NCI-H774 (cell line): ENCODE measurements at places on chromosomes 16 and 17.

- no peak for DNase-seq
These were observed 1.9 kb upstream of the SNAI3 start for GRCh38 chr16:88688013-88688778.

DNA sequence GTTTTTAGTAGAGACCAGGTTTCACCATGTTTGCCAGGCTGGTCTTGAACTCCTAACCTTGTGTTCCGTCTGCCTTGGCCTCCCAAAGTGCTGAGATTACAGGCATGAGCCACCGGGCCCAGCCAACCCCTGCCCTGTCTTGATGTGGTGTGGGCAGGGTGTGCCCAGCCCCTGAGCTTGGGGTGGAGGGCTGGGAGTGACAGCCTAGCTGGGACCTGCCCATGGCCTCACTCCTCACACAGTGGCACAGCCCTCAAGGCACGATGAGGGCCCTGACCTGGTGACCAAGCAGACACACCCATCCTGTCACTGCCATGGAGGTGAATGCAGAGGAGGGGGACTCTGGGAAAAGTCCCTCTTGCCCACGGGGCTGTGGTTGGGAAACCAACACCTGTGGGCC, 3.0 kb downstream of the IL32 start:
- DNase-seq = no peak

GRCh38 chr16:84689111-84689510, 10.7 kb upstream of the USP10 start:
- DNase-seq = no peak

GRCh38 chr16:48102083-48103008, 53.4 kb downstream of the ABCC12 start:
- DNase-seq = peak; percentile 75

GRCh38 chr17:75922963-75923874, 17.6 kb downstream of the FBF1 start:
- DNase-seq = no peak

- no peak for DNase-seq
These were observed 38.4 kb upstream of the CBFA2T3 start for GRCh38 chr16:89015271-89015859.

DNA sequence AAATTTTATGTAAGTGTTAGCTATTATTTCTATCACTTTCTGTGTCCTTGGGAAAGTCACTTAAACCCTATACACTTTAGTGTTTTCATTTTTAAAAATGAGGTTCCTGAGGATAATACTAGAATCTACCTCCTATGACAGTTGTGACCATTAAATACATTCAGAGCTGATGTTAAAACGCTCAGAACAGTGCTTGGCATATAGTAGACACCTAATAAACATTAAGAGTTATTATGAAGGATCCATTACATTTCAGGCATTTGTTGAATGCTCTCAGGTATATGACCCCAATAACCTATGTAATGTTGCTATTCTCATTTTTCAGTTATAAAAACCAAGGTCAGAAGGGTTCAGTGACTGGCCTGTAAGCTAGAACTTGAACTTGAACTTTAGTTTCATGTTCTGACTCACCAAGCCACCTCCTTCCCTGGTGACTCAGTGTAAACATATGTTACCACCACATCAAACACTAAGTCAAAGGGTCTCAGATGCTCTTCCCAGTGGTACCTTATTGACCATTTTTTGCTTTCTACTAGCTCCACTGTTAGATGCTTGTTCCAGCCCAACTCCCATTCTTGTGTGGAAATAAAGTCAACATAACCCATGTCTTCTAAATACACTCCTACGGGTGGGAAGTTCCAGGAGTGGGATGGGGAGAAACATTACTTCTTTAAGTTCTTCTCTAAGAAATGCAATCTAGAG, 47.6 kb downstream of the HSD17B2 start:
- DNase-seq = no peak

GRCh38 chr16:11169641-11170040, 86.4 kb downstream of the SOCS1 start:
- no peak for DNase-seq

DNA sequence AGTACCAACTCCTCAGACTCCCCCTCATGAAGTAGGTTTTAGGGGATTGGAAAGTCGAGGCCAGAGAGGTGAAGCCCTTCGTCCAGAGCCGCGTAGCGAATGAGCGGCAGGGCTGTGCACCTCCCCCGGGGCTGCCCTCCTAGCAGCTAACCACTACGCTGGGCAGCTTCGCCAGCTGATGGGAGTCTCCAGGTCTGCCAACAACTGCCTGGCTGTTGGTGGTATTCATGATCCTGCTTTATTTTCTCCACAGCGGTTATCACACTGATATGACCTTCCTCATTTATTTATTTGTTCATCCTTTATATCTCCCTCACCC, 773 bp upstream of the NETO2 start:
- DNase-seq = no peak

DNA sequence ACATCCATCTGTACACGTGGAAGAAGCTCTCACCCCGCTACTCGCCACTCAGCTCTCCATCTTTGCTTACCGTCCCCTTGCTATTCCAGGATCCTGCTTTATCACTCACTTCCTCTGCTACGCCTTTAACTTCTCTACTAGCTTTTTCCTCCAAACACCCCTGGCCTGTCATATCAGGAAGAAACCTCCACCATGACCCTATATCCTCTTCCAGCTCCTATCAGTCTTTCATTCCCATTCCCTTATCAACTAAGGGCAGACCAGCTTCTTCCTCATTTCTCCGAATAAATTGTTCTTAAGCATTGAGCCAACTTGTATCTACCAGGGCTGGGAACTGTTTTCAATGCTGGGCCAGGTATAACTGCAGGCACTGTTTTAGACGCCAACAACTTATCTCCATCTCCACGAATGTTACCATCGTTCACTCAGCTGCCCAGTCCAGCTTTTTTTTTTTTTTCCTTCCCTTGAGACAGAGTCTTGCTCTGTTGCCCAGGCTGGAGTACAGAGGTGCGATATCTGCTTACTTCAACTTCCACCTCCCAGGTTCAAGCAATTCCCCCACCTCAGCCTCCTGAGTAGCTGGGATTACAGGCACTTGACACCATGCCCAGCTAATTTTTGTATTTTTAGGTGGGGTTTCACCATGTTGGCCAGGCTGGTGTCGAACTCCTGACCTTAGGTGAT, 4.3 kb downstream of the IQCK start:
- DNase-seq = no peak

DNA sequence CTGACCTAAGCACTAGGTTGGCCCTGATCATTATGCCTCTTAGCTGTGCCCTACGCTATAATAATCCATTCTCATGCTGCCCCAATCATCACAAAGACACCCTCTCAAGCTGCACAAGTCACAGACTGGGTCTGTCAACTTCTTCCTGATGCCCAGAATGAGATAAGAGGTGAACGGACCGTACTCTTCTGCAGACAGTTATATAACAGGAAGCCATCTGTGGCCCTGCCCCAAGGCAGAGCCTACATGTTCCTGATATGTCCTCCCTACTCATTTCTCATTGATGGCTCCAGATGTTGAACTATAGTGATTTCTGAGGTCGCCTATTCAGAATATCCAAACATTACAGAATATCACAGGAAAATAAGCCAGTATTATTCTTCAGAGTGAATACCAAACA, 471.6 kb upstream of the ERCC4 start:
- no peak for DNase-seq

- no peak for DNase-seq
These were observed 91.8 kb upstream of the TMEM132E start for GRCh38 chr17:34487626-34488025.

- DNase-seq = no peak
These were observed 52.0 kb upstream of the ACSM2B start for GRCh38 chr16:20628213-20628612.

DNA sequence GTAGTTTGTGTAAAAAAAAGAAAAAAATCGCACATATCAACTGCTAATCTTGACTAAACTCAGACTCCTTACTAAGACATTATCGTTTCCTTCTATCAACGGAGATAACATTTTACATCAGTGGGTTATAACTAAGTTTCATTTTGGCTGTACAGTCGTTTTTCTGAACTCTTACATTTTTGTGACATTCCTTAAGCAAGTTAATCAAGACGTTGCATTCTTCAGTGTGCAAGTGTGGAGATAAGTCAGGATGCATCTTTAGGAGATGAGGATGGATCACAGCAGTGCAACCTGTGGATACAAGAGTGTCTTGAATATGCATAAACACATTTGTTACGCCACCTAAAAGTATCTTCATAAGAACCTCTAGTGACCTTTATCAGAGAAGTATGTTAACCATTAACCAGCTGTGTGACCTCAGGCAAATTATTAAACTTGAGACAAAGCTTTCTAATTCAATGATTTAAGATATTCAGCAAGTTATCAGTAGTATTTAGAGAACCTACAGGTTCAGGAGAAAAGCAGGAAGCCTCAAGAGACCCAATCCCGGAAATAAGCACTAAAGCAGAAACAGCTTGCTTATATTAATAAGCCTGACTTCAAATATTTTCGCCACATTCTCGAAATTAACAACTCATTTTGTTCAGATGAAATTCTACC, 9.4 kb downstream of the CMC2 start:
- no peak for DNase-seq

GRCh38 chr17:31593806-31594205, 202.3 kb downstream of the RAB11FIP4 start:
- no peak for DNase-seq

DNA sequence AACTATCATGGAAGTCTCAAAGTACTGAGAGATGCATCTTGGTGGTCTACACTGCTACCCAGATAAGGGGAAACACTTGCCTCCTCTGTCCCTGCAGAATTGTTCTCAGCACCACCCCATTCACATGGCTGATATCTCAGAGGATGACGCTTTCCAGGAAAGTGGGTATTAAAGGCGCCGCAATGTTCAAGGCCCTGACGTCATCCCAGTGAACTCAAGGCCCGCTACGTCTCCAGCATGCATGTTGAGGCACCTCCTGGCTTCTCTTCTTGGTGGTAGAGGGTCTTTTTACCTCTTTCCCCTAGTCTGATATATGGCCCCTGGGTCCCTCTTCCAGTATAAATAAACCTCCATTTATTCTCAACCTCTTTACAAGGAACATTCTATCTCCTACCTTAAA, 1.0 kb downstream of the OR1A1 start:
- no peak for DNase-seq

DNA sequence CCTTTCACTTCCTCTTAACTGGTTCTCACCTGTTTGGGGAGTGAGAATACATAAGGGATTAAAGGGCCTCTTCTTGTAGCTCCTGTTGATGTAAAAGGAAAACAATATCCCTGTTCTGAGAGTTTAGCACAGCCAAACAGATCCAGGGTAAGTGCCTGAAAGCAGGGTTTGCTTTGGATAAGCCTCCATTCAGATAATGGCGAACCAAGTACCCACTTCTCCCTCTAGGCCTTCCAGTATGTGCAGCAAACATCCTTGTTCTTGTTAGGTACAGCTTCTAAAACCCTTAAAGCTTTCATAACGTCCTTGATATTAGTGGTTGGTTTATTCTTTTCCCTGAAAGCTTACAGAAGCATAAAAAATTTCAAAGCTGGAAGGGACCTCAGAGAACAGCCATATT, 130.6 kb upstream of the DNAH9 start:
- no peak for DNase-seq

DNA sequence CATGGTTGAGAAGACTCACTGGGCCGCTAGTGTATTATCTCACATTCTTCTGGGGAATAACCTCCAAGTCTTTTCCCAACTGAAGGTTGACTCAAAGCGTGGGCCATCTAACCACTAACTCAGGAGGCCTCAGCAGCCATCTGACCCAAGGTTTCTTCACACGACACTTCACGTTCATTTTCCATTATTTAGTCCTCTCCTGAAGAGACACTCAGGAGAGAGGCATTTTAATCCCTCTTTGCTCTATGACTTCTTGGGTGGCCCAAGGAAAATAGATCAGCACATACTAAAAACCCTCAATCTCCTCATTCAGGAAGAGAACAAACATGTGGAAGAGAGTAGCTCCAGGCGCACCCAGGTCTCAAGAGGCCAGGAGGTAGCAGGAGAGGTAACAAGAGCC, 252.8 kb upstream of the FOXF1 start:
- DNase-seq = no peak

- DNase-seq = no peak
These were observed 54.8 kb downstream of the VMP1 start for GRCh38 chr17:59762049-59762823.

- DNase-seq = no peak
These were observed 22.4 kb downstream of the GAA start for GRCh38 chr17:80123791-80124190.

DNA sequence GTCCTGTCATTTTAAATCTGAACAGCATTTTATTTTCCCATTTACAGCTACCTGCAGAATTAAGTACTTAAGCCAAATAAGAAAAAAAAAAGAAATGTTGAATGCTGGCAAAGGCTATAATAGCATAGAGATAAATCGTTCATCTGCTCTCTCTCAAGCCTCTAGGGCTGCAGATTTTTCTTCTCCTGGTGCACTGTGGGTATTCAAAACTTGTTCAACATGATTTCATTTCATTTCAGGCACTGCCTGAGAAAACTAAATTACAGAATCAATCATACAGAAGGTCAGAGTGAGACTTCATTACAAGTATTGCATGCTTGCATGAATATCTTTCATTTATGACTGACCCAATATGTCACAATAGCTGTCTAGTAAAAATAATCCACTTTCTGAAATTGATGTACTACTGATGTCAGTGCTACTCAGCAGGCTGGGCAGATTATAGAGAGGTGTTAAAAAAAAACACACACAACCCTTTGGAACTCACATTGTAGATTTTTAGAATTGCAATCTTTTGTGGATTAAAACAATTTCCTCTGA, 86.2 kb downstream of the TOX3 start:
- DNase-seq = no peak

GRCh38 chr17:56184650-56185049, 31.4 kb downstream of the ANKFN1 start:
- no peak for DNase-seq

DNA sequence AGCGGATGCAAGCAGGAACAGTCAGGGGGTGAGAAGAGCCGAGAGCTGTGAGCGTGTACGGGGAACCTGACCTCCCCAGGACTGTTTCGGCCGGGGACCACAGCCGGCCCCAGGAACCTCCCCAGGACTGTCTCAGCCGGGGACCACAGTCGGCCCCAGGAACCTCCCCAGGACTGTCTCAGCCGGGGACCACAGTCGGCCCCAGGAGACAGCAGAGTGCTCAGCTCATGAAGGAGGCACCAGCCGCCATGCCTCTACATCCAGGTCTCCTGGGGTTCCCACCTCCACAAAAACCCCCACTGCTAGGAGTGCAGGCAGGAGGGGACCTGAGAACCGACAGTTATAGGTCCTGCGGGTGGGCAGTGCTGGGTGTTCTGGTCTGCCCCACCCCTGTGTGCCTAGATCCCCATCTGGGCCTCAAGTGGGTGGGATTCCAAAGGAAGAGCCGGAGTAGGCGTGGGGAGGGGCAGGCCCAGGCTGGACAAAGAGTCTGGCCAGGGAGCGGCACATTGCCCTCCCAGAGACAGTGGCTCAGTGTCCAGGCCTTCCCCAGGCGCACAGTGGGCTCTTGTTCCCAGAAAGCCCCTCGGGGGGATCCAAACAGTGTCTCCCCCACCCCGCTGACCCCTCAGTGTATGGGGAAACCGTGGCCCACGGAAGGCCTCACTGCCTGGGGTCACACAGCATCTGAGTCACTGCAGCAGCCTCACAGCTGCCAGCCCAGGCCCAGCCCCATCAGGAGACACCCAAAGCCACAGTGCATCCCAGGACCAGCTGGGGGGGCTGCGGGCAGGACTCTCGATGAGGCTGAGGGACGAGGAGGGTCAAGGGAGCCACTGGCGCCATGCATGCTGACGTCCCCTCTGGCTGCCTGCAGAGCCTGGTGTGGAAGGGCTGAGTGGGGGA, 4.3 kb downstream of the RHBDF1 start:
- no peak for DNase-seq
